ENCODE measurements at places on chromosomes 3 and 15.

- DNase-seq = no peak
Observed at GRCh38 chr15:68022061-68022460, 32.1 kb upstream of the PIAS1 start.

GRCh38 chr15:34353627-34354026 lies 10.5 kb downstream of the NUTM1 start:
- no peak for DNase-seq

- DNase-seq = no peak
Observed at GRCh38 chr3:55519019-55519418, 31.9 kb upstream of the WNT5A start.

- DNase-seq = no peak
Observed at GRCh38 chr3:114213292-114213626, 24.1 kb downstream of the ZNF80 start.

DNA sequence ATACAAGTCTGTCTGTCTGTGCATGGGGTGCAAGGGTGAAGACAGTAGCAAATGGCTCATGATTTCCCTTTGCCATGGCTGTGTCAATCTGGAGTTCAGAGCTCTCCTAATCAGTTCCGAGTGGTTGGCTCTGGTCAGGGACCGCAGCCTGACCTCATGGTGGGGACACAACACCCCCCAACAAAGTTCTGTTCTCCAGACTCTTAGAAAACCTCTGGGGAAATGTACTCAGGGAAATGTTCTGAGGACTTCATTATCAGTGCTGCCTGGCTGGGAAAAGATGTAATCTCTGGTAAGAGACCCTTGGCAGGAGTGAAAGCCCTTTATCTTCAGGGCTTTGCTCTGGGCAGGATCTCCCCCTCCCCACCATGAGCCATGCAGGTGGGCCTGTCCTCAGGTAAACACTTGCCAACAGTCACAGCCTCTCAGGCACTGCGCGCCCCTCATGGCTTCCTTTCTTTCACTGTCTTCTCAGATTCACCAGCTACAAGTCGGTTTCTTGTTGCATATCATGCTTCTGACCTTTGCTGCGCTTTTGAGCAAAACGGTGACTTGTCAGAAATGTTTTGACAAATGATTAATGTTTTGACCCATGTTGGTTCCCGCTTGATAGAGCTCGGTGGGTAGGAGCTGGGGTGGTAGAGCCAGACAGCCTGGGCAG lies 95.5 kb downstream of the ST6GAL1 start:
- no peak for DNase-seq

GRCh38 chr15:57205996-57206395 lies 170.3 kb upstream of the CGNL1 start:
- DNase-seq = no peak

DNA sequence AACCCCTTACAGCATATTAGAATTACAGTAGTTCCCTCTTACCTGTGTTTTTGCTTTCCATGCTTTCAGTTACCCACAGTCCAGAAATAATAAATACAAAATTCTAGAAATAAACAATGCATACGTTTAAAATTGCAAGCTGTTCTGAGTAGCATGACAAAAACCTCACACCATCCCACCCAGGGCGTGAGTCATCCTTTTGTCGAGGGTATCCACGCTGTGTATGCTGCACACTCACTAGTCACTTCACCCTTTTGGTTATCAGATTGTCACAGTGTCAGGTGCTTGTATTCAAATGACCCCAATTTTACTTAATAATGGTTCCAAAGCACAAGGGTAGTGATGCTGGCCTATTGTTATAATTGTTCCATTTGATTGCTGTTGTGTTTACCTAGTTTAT lies 72.5 kb upstream of the P3H2 start:
- DNase-seq = no peak

GRCh38 chr3:46854555-46854991 lies 8.7 kb downstream of the MYL3 start:
- no peak for DNase-seq

- DNase-seq = no peak
Observed at GRCh38 chr3:194998417-194998816, 272.5 kb downstream of the XXYLT1 start.

GRCh38 chr3:47313341-47314055 lies 30.8 kb downstream of the KLHL18 start:
- no peak for DNase-seq

- DNase-seq = no peak
Observed at GRCh38 chr3:118980832-118981231, 53.8 kb downstream of the IGSF11 start.

- no peak for DNase-seq
Observed at GRCh38 chr15:55868707-55869106, 124.7 kb downstream of the NEDD4 start.

DNA sequence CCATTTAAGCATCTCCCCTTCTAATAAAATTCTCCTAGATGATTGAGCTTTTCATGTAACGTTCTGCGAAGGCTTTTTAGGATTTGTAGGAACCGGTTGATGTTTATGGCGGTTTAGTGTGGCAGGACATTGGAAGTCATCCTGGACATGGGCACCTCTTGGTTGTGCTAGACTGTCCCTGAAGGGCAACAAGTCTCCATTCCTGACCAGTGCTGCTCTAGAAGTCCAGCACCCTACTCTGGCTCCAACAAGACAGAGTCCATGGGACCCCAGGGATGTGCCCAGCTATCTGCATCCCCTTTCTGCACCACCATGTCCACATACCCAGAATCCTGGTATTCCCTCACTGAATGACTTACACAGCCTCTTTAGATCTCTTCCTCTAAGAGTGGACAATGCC lies 46.4 kb downstream of the KCNAB1 start:
- no peak for DNase-seq

GRCh38 chr3:160671231-160671630 lies 5.7 kb upstream of the ARL14 start:
- no peak for DNase-seq

GRCh38 chr15:74470631-74471395 lies 9.9 kb upstream of the UBL7 start:
- no peak for DNase-seq

DNA sequence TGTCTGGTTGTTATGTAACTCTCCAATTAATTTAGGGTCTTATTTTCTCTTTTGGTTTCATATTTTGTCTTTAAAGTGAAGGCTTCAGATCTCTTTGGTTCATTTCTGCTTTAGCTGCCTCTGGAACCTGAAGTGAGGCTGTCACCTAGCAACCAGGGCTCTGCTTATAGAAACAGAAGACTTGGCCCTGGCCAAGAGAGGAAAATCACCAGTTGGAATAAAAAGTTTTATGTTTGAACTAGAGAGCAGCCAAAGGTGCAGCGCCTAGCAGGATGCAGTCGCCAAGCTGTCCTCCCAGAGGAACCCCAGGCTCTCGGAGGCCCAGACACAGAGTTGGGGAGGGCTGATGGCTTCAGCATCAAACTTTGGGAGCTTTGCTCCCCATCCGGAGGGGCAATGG lies 41.1 kb downstream of the LYZL4 start:
- no peak for DNase-seq

- no peak for DNase-seq
Observed at GRCh38 chr3:60909526-60909925, 341.7 kb downstream of the FHIT start.

GRCh38 chr3:161025911-161026310 lies 79.2 kb downstream of the B3GALNT1 start:
- DNase-seq = no peak

- DNase-seq = no peak
Observed at GRCh38 chr15:96347181-96348111, 16.9 kb downstream of the NR2F2 start.

DNA sequence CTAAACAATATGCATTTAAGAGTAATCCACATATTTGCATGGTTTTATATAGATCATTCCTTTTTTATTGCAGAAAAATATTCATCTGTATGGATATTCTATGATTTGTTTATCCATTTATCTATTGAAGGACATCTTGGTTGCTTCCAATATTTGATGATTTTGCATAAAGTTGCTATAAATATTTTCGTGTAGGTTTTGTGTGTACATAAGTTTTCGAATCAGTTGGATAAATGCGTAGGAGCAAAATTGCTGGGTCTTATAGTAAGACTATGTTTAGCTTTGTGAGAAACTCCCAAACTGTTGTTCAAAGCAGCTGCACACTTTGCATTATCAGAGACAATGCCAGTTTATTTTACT lies 971.2 kb downstream of the DIPK2A start:
- DNase-seq = no peak

DNA sequence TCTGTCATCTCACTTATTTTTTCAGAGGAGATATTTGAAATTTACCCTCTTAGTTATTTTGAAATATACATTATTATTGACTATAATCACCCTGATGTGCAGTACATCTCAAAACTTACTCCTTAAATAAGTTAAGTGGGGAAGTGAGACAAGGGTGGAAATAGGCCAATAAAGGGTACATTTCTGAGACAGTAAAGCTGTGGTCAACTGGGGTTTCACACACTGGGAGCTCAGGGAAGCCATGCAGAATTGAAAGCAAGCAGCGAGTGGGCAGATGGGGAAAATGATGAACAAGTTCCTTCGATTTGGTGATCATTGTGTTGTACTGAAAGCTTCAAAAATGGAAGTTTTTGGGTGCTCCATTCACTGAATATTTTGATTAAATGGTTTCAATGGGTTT lies 21.6 kb upstream of the MOBP start:
- DNase-seq = no peak

GRCh38 chr15:45162771-45163507 lies 24.8 kb downstream of the SHF start:
- DNase-seq = peak; percentile 66

DNA sequence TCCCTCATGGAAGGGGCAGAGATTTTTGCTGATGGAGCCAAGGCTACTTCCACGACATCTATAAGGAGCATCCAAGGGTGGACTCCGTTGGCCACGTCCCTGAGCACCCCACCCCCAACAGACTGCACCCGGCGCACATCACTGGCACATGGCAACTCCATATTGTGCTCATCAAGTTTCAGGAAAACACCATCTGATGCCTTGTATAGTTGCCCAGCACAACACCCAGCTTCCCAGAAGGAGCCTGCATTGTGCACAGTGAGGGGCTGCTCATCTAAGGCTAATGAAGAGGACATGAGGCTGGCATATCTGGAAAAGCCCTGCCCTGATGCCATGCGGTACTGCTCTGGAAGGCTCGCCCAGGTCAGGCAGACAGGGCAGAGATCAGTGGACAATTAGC lies 15.0 kb upstream of the CACNA2D2 start:
- DNase-seq = no peak

- no peak for DNase-seq
Observed at GRCh38 chr3:132569580-132569979, 27.5 kb upstream of the ACKR4 start.

GRCh38 chr15:22939051-22939450 lies 41.1 kb downstream of the CYFIP1 start:
- DNase-seq = no peak

GRCh38 chr3:11576453-11576852 lies 67.3 kb downstream of the VGLL4 start:
- DNase-seq = no peak

DNA sequence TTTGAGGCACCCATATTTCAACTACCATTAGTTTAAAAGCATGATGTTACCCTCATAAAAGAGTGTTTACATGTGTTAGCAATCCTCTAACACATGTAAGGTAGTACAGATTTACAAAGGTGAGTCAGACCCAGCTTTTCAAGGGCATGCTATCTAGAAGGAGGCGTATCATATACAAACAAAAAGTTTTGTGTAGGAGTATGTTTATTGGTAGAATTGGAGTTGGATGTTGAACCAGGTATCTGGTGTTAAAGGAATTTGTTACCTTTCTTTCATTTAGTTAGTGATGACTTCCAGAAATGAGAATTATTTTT lies 2.4 kb downstream of the HACD3 start:
- DNase-seq = no peak

DNA sequence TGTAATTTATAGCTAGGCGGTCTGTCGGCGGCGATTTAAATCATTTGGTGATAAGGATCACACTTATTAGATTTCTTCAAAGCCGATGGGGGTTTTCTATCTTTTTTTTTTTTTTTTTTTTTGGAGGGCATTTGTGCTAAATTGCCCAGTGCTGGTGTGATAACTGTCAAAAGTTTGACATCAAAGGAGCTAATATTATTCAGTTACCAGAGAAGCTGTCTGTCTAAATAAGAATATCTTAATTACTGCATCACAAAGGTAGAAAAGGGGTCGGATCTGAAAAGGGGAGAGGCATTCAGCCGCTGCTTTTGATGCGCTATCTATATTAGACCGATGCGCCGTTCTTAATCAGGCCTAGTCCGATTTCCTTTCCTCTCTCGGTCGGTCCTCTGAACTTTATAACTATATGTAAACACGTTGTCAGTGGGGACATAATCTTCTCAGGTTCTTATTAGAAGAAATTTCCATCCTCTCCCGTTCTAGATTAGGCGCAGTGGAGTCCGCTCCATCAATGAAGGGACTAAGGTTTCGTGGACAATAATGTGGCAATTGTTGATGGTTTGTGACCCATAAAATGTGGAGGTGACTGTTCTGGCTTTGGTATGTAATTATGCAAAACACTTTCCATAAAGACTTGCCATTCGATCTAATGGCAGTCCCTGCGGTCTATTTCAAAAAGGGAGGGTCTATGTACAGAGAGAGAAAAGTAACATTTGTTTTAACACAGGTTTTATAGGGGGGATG lies 31.7 kb downstream of the NR2F2 start:
- DNase-seq = no peak

DNA sequence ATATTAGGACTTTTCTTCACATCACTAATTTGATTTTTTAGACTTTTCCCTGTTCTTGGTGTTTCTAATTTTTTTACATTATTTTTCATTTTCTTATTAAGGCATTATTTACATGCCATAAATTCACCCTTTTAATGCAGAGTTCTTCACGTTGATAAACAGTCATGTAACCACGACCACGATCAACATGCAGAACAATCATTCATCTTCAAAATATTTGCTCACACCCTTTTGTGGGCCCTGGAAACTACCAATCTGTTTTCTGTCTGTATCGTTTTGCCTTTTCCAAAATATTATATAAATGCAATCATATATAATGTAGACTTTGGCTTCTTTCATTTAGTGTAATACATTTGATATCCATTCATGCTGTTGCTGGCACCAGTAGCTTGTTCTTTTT lies 48.7 kb downstream of the ARRDC4 start:
- DNase-seq = no peak

- no peak for DNase-seq
Observed at GRCh38 chr3:163561151-163561550, 1517.1 kb downstream of the SI start.

DNA sequence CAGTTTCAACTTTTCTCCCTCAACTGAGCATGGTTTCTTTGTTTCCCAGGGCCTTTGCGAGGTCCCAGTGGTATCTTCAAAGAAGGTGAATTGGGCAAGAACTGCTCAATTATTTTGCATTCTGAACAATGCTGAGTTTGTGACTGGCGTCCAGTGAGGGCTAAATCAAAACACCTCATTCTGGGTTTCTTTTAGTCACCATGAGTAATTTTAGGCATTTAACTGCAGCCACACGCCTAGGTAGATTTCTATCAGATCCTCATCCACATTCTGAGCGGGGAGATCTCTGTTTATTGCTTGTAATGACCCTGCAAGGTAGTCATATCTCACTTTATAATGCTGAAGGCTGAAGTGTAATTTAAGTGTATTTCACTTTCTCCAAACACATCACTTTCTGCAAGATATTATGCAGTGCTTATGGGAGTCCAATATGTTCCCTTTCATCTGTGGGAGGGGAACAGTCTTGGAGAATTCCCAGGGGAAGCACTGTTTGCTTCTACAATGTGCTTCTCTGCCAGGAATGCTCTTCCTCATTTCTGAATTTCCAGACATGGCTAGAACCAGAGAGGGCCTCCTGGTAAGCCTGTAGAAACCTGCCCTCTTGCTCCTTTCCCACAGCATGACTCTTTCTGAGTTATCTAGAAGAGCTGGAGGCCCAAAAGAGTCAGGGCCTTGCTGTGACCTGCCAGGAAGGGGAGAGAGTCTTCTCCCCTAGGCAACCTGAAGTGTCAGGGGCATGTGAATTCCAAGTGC lies 91.7 kb downstream of the FRMD4B start:
- DNase-seq = peak; percentile 53

- DNase-seq = peak; percentile 9
Observed at GRCh38 chr3:10601151-10601856, 95.9 kb upstream of the ATP2B2 start.

Measured in smooth muscle cell of the brain vasculature (primary cell).